ENCODE measurements at places on chromosomes 12 and 14.

DNA sequence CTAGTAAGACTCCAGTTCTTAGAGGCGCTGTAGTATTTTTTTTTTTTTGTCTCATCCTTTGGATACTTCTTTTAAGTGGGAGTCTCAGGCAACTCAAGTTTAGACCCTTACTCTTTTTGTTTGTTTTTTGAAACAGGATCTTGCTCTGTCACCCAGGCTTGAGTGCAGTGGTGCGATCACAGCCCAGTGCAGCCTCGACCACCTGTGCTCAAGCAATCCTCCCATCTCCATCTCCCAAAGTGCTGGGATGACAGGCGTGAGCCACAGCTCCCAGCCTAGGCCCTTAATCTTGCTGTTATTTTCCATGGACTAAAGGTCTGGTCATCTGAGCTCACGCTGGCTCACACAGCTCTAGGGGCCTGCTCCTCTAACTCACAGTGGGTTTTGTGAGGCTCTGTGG is 21.3 kb downstream of the GPRC5A start:
- no peak for DNase-seq

- no peak for DNase-seq
Measured at GRCh38 chr12:105194947-105195346, 41.0 kb downstream of the APPL2 start.

DNA sequence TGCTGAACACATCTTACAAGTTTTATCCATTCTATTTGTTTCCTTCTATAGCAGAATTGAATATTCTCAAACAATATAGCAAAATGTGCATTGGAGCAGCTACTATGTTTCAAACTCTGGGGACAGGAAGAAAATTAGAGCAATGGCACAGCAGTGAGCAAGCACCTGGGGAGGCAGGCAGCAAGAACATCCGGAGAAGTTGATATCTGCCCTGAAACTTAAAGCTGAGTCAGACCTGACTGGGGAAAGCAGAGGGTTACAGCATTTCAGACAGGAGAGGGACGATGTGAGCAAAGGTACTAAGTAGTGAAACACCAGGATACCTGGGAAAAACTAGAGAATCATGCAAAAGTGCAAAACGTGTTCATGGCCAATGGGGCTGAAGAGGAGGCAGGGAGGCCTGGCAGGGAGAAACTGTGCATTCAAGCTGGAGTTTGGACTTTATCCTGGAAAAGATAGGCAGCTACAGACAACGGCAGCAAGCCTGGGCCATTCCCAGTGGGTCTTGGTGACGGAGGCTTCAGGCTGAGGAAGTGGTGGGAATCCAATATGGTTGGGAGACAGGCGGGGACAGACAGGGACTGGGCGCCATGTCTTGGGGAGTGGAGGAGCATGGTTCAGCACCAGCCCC is 118.0 kb upstream of the CDKN3 start:
- DNase-seq = no peak

DNA sequence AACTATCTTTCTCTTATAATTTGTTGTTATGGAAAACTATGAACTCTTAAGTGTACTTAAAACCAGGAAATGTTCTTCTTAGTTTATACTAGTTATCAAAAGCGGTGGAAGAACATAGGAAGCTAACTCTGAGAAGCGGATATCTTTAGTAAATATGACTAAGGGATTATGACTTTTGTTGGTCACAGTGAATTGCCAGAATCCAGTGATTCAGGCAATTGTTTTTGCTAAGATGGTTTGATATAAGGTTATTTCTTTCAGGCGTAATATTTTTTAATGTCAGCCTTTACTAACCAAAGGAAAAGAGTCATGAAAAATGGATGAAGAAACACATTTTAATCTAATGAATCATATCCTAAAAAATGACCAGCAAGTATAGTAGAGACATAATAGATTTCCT is 473.5 kb downstream of the FOXG1 start:
- no peak for DNase-seq

GRCh38 chr14:83594874-83595273 is 1935.1 kb upstream of the FLRT2 start:
- no peak for DNase-seq

GRCh38 chr14:31253746-31254471 is 46.3 kb upstream of the HECTD1 start:
- no peak for DNase-seq
